Stimulated activated naive CD8-positive, alpha-beta T cell treated with anti-CD3 and anti-CD28 coated beads, Interleukin-15, amount 100 ng/mL, for 72 hours (primary cell): ENCODE measurements at places on chromosomes 4 and X.

- DNase-seq = peak; percentile 70
These were observed 4.5 kb downstream of the MID1IP1 start for GRCh38 chrX:38805432-38806389.

GRCh38 chrX:103382877-103383276 lies 6.5 kb downstream of the BEX3 start:
- DNase-seq = no peak

GRCh38 chrX:51144828-51145442 lies 187.7 kb upstream of the NUDT10 start:
- peak; percentile 9 for DNase-seq

GRCh38 chrX:7190157-7190556 lies 42.2 kb upstream of the PUDP start:
- DNase-seq = no peak

- DNase-seq = no peak
These were observed 18.3 kb downstream of the AMER1 start for GRCh38 chrX:64186974-64187761.

- DNase-seq = peak; percentile 21
These were observed 1.3 kb upstream of the OTUD5 start for GRCh38 chrX:48958635-48959094.

DNA sequence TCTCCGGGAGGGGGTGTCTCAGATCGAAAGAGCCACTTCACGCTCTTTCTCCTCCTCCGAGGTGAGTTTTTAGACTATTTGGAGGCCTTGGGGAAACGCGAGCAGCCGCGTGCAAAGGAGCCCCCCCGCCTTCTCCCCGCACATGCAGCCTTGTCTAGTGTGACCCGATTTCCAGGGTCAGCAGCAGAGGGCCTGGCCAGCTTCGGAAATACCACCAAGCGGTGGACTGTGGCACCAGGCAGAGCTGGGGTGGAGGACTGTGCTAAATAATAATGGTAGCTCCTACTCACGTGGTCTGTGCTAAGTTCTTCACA lies 79.3 kb upstream of the BCOR start:
- DNase-seq = no peak

- DNase-seq = no peak
These were observed 353.2 kb downstream of the PDHA2 start for GRCh38 chr4:96193061-96193460.

GRCh38 chr4:2941138-2942036 lies 21.8 kb downstream of the NOP14 start:
- no peak for DNase-seq

- DNase-seq = no peak
These were observed 168.7 kb downstream of the SCFD2 start for GRCh38 chr4:53196882-53197771.

GRCh38 chr4:166315721-166316467 lies 442.9 kb downstream of the TLL1 start:
- no peak for DNase-seq

DNA sequence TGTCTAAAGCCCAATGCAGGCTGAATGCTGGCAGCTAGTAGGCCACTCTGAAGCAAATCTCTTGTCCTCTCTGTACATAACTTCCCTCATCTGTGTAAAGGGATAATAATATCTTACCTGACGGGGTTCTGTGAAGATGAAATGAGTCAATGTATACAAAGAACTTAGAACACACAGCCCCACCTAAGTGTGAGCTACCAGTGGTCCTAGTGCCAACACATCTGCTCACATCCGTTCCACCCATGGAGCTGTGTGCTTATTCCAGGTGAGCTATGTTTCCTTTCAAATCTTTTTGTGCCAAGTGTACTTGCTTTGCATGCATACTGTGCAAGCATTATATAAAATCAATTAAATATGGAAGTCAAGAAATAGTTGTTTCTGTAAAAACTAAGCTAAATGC lies 116.4 kb downstream of the TSPAN5 start:
- no peak for DNase-seq

DNA sequence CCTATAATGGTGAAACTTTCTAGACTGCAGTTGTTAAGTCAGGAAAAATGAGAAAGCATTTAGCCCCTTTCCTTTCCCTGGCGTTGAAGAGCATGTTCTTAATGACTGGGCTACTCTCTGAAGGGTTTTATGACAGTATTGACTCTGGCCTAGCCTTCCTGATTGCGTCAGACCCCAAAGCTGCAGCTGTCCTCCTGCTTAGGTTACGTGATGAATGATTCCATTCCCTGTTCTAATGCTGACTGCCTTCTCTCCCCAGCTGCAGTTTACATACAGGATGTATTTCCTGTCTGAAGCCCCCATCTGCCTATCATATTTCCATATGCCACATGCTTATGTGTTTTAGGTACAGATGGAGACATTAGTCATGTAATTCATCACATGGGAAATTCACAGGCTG lies 105.8 kb upstream of the EGFL6 start:
- DNase-seq = no peak
